ENCODE measurements at places on chromosomes 11 and 22. TPM values are rescaled to one million over a fixed set of nuclear protein-coding genes. Genes with fewer than 3 reads are reported as not detected.

DNA sequence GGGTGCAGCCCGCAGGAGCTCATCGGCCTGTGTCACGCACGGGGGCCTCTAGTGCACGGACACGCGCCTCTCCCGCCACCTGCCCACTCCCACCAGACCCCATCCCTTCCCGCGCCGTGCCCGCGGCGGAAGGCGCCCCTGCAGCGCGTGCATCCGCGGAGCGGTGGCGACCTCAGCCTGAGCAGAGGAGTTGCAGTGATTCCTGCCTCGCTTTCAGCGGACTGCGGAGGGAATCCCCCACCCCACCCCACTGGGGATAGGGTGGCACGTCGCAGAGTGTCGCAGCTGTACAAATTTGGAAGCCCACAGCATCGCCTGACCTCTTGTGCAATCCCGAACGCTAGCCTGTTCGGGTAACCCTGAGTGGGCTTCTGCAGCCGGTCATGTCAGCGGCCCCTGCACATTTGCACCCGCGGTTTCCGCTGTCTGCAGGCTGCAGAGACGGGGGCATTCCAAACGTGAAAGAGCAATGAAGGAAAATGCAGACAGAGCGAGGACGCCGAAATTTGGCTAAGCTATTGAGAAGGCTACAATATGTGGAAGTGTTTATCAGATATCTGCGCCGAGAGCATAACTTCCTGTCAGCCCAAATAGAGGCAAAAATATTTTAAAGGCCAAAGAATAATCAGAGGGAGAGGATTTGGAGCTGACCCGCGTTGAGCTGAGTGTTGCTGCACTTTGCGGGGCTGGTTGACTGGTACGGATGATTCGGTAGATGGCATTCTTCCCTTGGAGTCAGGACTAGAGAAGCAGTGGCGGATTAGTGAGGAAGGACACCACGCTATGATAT lies 617 bp upstream of the ARHGAP20 start:
- DNase-seq, result no peak
- no peak overlapping the region for H3K27ac ChIP-seq
- peaks cover 16% of the 10 kb centered on the region for H3K4me1 ChIP-seq

DNA sequence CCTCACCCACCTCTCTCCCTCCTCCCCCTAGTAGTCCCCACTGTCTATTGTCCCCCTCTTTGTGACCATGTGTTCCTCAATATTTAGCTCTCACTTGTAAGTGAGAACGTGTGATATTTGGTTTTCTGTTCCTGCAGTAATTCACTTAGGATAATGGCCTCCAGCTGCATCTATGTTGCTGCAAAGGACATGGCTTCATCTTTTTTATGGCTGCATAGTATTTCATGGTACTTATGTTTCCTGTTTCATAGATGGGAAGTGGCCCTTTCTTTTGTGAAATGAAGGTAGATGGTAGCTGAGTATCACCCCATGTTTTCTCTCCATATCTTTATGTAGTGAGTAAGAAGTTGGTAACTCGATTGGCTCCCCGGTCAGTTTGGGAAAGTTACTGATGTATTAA lies 66.6 kb upstream of the CREB3L1 start:
- peaks cover 13% of the 10 kb centered on the region for H3K4me1 ChIP-seq
- no peak overlapping the region for H3K27ac ChIP-seq
- DNase-seq, result no peak
- no peaks in the 10 kb centered on the region for H3K36me3 ChIP-seq
- H3K4me3 ChIP-seq, result no peak overlapping the region

DNA sequence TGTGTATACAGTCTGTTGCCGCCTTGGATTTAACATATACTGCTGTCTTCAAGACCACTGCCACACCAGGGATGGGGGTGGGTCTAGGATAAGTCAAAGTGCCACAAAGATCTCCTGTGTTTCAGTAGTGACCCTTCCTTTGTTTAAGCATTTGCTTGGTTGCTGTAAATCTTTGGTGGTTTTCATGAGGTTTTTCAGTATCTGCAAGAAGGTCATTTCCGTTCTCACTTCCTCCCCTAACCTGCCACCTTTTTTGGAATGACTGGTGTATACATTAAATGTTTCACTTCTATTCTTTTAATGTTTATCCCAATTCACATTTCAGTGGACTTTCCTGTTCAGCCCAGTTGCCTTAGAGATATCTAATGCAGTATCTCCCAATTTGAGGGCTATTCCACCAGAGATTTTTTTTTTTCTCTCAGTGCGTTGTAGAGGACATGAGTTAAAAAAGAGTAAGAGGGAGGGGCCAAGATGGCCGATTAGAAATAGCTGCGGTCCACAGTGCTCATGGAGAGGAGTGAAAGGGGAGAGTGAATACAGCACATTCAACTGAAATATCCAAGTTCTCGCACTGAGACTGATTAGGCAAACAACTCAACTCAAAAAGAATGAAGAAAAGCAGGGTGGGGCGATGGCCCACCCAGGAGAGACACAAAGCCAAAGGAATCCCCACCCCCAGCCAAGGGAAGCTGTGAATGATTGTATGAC lies 43.2 kb downstream of the USP47 start:
- H3K27ac ChIP-seq, result peak overlapping the region; percentile 58
- H3K4me3 ChIP-seq, result no peak overlapping the region

GRCh38 chr11:11370255-11370961 lies 17.4 kb upstream of the CSNK2A3 start:
- H3K27me3 ChIP-seq, result no peaks in the 10 kb centered on the region
- H3K27ac ChIP-seq, result no peak overlapping the region
- no peak overlapping the region for H3K4me3 ChIP-seq
- no peaks in the 10 kb centered on the region for H3K4me1 ChIP-seq

- H3K4me3 ChIP-seq, result no peak overlapping the region
- no peak overlapping the region for H3K27ac ChIP-seq
- no peaks in the 10 kb centered on the region for H3K4me1 ChIP-seq
- DNase-seq, result no peak
Observed at GRCh38 chr11:22405377-22405776, 67.2 kb downstream of the SLC17A6 start.

- peaks cover 11% of the 10 kb centered on the region for H3K4me1 ChIP-seq
- H3K36me3 ChIP-seq, result no peaks in the 10 kb centered on the region
- DNase-seq, result no peak
- H3K27me3 ChIP-seq, result peaks cover 48% of the 10 kb centered on the region
- peak overlapping the region; percentile 47 for H3K4me3 ChIP-seq
- H3K27ac ChIP-seq, result no peak overlapping the region
Observed at GRCh38 chr11:86800960-86801272, 574 bp downstream of the PRSS23 start.

GRCh38 chr11:92458486-92458885 lies 233.9 kb downstream of the FAT3 start:
- no peak for DNase-seq
- no peaks in the 10 kb centered on the region for H3K36me3 ChIP-seq
- no peak overlapping the region for H3K27ac ChIP-seq
- H3K27me3 ChIP-seq, result no peaks in the 10 kb centered on the region

GRCh38 chr11:65016705-65017104 lies 2.7 kb downstream of the ARL2 start:
- DNase-seq, result no peak
- peaks cover 33% of the 10 kb centered on the region for H3K36me3 ChIP-seq
- no peaks in the 10 kb centered on the region for H3K27me3 ChIP-seq
- peaks cover 37% of the 10 kb centered on the region for H3K4me1 ChIP-seq
- H3K27ac ChIP-seq, result peak overlapping the region; percentile 29

DNA sequence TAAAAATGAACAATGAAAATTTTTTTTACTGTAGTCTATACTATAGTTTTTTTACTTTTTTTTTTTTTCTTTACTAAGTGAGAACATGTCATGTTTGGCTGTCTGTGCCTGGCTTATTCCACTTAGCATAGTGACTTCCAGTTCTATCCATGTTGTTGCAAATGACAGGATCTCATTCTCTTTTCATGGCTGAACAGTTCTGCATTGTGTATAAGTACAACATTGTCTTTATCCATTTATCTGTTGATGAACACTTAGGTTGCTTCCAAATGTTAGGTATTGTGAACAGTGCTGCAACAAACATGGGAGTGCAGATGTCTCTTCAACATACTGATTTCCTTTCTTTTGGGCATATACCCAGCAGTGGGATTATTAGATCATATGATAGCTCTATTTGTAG lies 88.1 kb upstream of the CCDC90B start:
- no peaks in the 10 kb centered on the region for H3K4me1 ChIP-seq
- H3K27me3 ChIP-seq, result peaks cover 2% of the 10 kb centered on the region
- H3K4me3 ChIP-seq, result no peak overlapping the region
- H3K27ac ChIP-seq, result no peak overlapping the region
- no peak for DNase-seq

DNA sequence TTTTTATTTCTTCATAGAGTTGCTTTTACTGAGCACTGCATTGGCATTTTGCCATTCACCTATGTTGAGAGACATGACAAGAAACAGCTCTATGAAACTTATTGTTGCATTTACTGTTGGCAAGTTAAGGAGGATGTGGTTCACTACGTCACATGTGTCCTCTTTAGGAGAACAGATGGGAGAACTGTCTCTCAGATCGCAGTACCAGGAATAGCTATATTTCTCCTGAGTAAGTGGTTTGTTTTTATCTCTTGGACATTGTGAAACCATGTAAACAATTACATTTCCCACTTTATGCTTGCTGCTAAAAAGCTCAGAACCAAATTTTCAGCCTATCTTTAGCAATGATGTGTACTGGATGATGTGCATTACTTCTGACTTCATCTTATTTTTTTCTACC lies 34.8 kb upstream of the PSMA1 start:
- DNase-seq, result peak; percentile 55
- peak overlapping the region; percentile 82 for H3K27ac ChIP-seq
- H3K4me3 ChIP-seq, result peak overlapping the region; percentile 30
- no peaks in the 10 kb centered on the region for H3K27me3 ChIP-seq
- peaks cover 67% of the 10 kb centered on the region for H3K36me3 ChIP-seq

DNA sequence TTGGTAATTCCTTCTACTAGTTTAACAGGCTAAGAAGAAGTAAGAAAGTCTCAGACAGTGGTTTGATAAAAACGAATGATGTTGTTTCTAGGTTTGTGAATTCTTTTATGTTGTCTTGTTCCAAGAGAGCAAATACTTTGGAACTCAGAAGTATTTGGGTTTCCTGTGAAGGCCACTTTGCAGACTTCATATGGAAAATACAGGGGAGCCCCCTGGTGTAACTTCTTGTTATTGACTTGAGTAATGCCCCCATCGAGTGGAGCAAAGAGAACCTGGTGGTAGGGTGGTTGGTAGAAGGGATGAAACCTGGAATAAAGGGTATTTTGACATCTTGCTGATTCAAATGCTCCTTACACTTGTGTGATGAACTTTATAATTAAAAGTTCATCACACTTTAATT lies 40.0 kb upstream of the PTH start:
- no peak overlapping the region for H3K27ac ChIP-seq
- no peaks in the 10 kb centered on the region for H3K4me1 ChIP-seq
- H3K27me3 ChIP-seq, result peaks cover 4% of the 10 kb centered on the region
- H3K36me3 ChIP-seq, result no peaks in the 10 kb centered on the region

TBX1 gene
- total RNA-seq, result 1.2 TPM

OR51I1 gene
- total RNA-seq, result not detected

HORMAD2 gene
- total RNA-seq, result not detected

SEC14L6 gene
- total RNA-seq, result not detected

SAAL1 gene
- total RNA-seq, result 31.4 TPM

DTX4 gene
- total RNA-seq, result 0.18 TPM

KIAA1671 gene
- total RNA-seq, result 5.1 TPM
